Activated naive CD4-positive, alpha-beta T cell treated with anti-CD3 and anti-CD28 coated beads for 36 hours (primary cell): ENCODE measurements at places on chromosomes 5 and 9.

DNA sequence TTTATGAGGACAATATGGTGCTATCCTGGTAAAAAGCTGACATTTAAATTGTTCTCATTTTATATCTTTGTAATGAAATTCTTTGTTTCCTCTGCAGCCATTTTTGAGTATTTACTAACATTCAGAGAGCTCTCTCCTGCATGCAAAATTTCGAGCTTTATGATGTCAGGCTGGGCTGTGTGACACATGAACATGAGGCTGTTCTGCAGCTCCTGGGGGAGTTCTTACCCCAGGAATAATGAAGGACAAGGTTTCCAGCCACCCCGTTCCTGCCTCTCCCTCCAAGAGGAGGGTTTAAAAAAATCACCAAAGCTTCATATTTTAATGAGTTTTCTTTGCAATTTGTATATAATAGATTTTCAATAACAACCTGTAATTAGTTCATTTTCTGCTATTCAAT lies 252.4 kb downstream of the HSPA4 start:
- no peak for DNase-seq

- no peak for DNase-seq
These were observed 18.6 kb upstream of the SLC25A51 start for GRCh38 chr9:37922363-37923117.

- DNase-seq: no peak
These were observed 231.1 kb upstream of the TBCA start for GRCh38 chr5:78007233-78007632.

GRCh38 chr5:37971483-37972024 lies 131.7 kb upstream of the GDNF start:
- no peak for DNase-seq

DNA sequence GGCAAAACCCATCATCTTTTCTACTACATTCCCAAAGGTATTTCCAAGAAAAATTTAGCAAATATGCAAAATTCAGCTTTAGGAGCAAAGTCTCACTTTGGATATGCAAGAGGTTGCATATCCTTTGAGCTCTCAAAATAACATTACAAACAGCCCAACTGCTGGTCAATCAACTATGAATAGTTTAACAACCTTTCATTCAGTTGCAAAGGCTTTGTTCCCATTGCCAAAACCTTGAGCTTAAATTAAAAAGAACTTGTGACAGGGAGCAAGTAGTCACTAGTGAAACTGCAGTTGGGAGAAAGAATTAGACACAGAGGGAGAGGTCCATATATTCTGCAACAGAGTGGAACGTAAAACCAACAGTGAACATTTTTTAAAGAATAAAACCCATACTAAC lies 8.8 kb downstream of the ZNF608 start:
- DNase-seq: no peak

- no peak for DNase-seq
These were observed 13.3 kb upstream of the FEM1C start for GRCh38 chr5:115557667-115558387.

GRCh38 chr9:76741524-76741923 lies 22.7 kb upstream of the PCA3 start:
- no peak for DNase-seq
